HCT116 (cell line): ENCODE measurements at places on chromosomes 3 and 15. TPM values are rescaled to one million over a fixed set of nuclear protein-coding genes. Genes with fewer than 3 reads are reported as not detected.

DNA sequence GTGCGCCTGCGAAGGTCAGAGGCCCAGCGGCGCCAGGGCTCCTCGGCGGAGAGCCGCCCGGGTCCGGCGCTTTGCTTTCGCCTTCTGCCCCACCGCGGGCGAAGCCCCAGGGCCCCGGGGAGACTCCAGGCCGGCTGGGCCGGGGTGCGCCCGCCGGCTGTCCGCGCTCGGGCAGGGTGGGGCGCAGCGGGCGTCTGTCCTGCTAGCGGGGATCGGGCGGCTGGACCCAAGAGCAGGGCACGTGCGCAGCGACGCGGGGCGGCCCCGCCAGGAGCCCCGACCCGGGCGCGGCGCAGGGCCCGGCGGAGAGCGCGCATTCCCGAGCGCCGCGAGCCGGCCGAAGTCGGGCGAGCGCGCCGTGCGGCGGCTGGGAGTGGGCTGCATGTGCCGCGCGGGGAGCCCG is 569 bp upstream of the ALDH1A3 start:
- H3K36me3 ChIP-seq: 0 out of 2 replicates have a peak, but pooled peaks cover 2% of the 10 kb centered on the region
- no peak for DNase-seq
- peaks cover 28% of the 10 kb centered on the region for H3K4me1 ChIP-seq
- H3K27ac ChIP-seq: peak overlapping the region; percentile 78
- no peaks in the 10 kb centered on the region for H3K27me3 ChIP-seq
- H3K4me3 ChIP-seq: peak overlapping the region; percentile 38

Gene MRAS
- total RNA-seq: 13.5 TPM

Gene C3orf18
- total RNA-seq: 10.1 TPM

DNA sequence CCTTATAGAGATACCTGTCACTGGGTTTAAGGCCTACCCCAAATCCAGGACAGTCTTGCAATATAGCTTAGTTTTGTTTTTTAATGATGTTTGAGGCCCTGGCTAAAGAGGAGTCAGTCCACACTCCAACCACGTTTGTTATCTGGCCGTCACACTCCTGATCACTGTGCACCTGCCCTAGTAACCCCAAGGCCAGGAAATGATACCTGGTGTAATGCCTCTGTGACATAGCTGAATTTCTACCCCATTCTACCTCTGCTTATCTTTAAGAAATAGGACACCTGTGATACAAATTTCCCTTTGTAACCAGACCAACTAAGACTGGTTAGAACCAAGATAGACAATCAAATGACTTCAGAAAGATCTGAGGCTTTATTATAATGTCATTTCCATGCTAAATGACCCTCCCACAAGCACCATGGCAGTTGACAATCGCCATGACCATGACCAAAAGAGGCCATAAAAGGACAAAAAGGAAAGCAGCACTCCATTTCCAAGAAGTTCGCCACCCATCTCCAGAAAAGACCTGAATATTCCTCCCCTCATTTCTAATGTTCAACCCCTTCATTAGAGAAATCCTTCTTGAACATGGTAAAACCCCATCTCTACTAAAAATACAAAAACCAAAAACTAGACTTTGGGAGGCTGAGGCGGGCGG is 4.8 kb upstream of the RTP3 start:
- H3K36me3 ChIP-seq: no peaks in the 10 kb centered on the region
- DNase-seq: no peak
- peaks cover 10% of the 10 kb centered on the region; the same call in 1 of the 2 replicates for H3K4me1 ChIP-seq
- H3K27me3 ChIP-seq: no peaks in the 10 kb centered on the region
- no peak overlapping the region for H3K27ac ChIP-seq

Gene HGD
- total RNA-seq: 0.59 TPM
